Frontal cortex (tissue), 4 donors: ENCODE measurements at places on chromosomes 11 and 22. TPM values are rescaled to one million over a fixed set of nuclear protein-coding genes. Genes with fewer than 3 reads are reported as not detected.

Gene MRTFA
- total RNA-seq, result 24.9 TPM

Gene OR2AG2
- 0.41 TPM for total RNA-seq

Gene CCDC116
- not detected for total RNA-seq

Gene OR51B5
- 0.82 TPM for total RNA-seq

Gene UPB1
- total RNA-seq, result 0.41 TPM

Gene OR4S2
- not detected for total RNA-seq

Gene TUT1
- total RNA-seq, result 4.5 TPM

Gene AIFM3
- 4.5 TPM for total RNA-seq

Gene C11orf21
- under 0.01 TPM for total RNA-seq

Gene RAG1
- 0.41 TPM for total RNA-seq

Gene KCNQ1
- under 0.01 TPM for total RNA-seq

Gene MED15
- total RNA-seq, result 13.0 TPM

Gene H19
- total RNA-seq, result 9.8 TPM

Gene C22orf42
- total RNA-seq, result 0.41 TPM

Gene BCL2L13
- 31.8 TPM for total RNA-seq

Gene NXPE4
- not detected for total RNA-seq

Gene PLAAT3
- 2.4 TPM for total RNA-seq
